Activated effector memory CD4-positive, alpha-beta T cell treated with Interleukin-2 at 50 U/mL for 16 hours (primary cell): ENCODE measurements at places on chromosomes 6 and 20.

DNA sequence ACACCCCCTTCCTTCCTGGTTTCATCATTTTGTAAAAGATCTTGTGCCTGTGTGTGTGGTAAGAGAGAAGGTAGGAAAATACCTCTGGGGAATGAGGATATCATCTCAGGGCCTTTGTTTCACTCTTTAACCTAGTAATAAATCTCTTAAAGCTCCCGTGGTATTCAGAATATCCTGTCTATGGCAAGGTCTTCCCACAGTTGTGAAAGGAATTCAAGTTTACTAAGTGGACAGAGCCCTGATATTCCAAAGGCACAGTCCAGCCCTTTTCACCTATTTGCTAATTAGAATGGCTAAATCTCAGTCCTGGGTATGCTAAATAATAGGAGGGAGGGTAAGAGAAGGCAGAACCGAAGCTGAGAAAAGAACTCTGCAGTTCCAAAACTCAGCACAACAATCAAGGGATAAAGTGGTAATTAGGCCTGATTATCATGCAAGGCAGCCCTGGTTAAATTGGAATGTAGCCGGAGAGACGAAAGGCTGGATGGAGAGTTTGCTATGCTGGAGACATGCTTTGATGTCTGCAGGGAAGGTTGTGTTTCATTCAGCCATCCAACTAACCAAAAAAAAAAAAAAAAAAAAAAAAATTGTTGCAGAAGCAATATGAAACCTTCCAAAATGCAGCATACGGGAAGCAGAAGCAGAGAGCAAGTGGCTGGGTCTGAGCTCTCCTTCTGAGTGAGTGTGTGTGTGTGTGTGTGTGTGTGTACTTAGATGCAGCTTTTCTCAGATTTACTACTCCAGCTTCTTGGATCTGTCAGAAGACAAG is 28.5 kb upstream of the PIM1 start:
- DNase-seq: no peak

DNA sequence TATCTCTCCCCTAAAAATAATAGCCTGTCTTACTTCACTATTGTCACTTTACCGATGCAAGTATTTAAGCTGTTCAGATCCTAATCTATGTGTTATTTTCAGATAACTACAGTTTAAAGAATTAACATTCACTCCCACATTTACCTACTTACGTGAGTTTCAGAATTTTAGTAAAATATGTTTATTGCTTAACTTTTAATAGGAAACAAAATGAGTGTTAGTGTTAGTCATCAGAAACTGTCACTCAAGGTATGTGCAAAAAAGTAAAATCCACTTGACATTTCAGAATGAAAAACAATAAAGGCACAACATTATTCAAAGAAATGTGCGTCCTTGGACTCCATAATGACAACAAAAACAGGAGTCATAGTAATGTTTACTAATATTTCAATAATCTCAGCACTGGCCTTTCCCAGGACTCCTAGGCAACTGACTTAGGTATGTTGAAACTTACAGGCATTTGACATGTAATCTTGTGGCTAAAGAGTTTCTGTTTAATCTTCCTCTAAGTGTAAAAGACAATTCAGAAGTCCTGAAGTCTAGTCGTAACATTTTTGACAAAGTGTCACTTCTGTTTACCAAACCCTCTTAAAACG is 4.5 kb downstream of the ATXN1 start:
- no peak for DNase-seq

DNA sequence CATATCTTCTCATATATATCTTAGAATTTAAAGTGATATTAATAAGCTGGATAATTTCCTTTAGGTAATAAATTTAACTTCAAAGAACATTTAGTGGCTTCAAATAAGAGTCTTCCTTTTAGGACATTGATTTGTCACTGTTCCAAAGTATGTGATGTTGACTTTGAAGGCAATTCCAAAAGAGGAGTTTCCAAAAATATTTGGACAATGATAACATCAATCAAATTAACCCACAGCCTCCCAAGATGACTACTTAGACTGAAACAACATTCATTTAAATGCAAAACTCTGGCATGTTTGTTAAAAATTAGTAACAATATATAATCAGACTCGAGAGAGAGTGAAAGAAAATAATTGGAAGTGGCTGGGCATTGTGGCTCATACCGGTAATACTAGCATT is 211.1 kb downstream of the OGFRL1 start:
- DNase-seq: no peak

DNA sequence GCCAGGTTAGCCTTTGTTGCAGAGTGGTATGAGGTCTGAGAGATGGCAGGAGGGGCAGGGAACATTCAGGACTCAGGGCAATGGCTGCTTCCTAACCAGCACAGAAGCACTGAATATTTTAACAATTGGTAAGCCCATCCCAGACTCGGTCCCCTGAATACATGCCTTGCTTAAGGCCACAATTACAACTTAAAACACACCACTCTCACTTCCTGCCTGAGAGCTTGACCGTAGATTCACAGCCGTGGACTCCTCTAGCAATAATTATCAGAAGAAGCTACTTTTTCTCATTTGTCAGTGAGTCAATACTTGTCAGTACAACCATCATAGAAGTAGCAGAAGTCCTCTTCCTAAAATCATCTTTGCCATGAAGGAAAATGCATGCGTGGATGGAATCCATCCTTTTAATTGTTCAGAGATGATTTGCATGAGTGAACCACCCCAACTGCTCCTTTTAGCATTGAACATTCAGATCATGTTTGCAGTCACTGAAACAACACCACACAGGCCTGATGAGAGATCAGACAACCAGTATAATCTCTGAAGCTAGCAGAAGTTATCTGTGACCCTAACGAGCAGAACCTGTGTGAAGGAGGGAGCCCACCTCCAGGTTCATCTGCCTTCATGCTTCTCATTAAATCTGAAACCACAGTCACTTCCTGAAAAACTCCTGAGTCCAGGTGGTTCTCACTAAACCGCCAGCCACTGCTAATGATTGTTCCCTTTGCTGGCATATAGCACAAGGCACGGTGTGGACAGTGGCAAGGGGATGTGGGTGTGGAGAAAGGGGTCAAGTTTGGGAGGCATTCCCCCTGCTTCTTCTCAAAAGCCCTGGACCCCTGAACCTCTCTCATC is 333.9 kb upstream of the CNR1 start:
- no peak for DNase-seq

GRCh38 chr6:90209527-90209926 is 87.1 kb downstream of the BACH2 start:
- DNase-seq: no peak

- no peak for DNase-seq
Observed at GRCh38 chr6:97677626-97678025, 394.6 kb upstream of the MMS22L start.

DNA sequence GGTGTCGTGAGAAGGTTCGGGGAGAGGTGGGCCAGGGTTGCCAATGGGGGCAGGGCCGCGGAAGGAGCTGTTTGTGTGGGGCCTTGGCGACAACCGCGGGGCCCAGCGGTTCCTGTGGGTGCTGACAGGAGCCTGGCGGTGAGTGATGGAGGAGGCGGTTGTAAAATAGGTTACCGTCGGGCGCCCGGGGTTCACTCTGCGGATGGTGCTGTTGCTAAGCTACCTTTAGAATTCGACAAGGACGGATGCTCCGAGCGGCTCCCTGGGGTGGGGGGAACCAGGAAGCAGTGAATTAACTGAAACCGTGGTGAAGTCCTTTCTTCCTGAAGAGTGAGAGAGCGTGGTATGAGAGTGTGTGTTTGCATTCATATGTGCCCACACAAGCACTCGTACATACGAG is 61.7 kb downstream of the CDH22 start:
- DNase-seq: no peak

DNA sequence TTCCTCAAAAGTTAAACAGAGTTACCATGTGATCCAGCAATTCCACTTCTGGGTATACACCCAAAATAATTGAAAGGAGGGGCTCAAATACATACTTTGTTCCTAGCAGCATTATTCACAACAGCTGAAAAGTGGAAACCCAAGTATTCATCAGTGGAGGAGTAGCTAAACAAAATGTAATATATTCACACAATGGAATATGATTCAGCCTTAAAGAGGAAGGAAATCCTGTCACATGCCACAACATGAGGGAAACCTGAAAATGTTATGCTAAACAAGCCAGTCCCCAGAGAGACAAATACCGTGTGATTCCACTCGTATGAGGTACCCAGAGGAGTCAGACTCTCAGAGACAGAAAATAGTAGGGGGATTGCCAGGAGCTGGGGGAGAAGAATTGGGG is 44.5 kb downstream of the PXDC1 start:
- DNase-seq: no peak

- DNase-seq: no peak
Observed at GRCh38 chr20:14889496-14890255, 552.3 kb upstream of the FLRT3 start.

GRCh38 chr20:36562724-36563123 is 10.7 kb upstream of the TGIF2 start:
- DNase-seq: no peak

- DNase-seq: no peak
Observed at GRCh38 chr6:68134796-68135195, 500.3 kb upstream of the ADGRB3 start.

GRCh38 chr6:37173493-37174195 is 3.7 kb downstream of the PIM1 start:
- peak; percentile 21 for DNase-seq

DNA sequence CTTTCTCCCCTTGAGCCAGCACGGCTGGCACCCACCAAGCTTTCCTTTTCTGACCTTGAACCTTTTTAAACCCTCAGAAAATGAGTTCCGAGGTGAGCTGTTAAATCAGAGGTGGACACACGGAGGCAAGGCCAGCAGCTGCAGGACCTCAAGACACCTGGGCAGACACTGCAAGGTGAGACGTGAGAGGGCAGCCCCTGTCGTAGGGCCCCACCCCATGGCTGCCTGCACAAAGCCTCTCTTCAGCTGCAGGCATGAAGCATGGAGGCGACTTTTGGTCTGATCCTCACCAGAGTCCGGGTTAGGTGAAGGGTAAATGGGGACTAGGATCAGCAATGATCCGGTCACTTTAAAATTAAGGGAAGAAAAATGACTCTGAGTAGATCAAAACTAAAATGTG is 25.7 kb downstream of the MYT1 start:
- DNase-seq: no peak

DNA sequence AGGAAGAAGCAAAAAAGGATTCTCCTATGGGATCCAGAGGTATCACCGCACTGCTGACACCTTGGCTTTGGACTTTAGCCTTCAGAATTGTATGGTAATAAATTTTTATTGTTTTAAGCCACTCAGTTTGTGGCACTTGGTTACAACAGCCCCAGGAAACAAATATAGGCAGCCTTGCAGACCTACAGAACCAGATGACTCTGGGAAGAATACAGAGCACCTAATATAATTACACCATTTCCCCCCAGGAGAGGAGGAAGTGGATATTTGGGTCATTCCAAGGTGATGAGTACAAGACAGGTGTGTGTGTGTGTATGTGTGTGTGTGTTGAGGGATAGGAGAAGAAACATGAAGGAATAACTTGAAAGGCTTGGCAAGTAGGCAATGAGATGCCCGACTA is 84.2 kb upstream of the ENPP5 start:
- DNase-seq: no peak

DNA sequence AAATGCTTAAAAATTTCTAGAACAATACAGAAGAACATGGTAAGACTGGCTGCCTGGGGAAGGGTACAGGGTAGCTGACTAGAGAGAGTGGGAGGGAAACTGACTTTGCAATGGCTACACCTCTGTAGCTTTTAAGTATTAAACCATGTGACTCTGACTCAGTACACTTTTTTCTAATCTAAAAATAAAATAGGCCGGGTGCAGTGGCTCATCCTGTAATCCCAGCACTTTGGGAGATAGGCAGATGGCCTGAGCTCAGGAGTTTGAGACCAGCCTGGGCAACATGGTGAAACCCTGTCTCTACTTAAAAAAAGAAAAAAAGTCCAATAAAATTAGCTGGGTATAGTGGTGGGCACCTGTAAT is 18.5 kb downstream of the ATP9A start:
- no peak for DNase-seq

- DNase-seq: no peak
Observed at GRCh38 chr20:20737158-20737557, 24.7 kb upstream of the RALGAPA2 start.

DNA sequence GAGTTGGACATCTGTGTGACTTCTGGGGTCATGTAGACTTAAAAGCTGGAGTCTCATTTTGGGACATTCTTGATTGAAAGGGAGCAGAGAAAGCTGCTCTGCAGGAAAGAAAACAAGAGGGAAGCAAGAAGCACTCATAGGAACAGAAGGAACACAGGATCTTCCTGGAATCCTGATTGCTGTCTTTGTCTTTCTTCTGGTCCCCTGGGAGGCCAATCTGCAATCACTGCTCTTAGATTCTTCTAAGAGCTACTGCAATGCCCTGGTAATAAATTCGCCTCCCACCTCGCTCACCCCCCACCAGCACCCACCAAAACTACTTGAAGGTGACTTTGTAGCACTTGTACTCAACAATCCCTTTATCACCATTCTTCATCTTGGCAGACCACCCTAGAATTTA is 51.8 kb downstream of the SLC35B3 start:
- DNase-seq: no peak

GRCh38 chr20:62350098-62350628 is 16.9 kb downstream of the LAMA5 start:
- DNase-seq: no peak

DNA sequence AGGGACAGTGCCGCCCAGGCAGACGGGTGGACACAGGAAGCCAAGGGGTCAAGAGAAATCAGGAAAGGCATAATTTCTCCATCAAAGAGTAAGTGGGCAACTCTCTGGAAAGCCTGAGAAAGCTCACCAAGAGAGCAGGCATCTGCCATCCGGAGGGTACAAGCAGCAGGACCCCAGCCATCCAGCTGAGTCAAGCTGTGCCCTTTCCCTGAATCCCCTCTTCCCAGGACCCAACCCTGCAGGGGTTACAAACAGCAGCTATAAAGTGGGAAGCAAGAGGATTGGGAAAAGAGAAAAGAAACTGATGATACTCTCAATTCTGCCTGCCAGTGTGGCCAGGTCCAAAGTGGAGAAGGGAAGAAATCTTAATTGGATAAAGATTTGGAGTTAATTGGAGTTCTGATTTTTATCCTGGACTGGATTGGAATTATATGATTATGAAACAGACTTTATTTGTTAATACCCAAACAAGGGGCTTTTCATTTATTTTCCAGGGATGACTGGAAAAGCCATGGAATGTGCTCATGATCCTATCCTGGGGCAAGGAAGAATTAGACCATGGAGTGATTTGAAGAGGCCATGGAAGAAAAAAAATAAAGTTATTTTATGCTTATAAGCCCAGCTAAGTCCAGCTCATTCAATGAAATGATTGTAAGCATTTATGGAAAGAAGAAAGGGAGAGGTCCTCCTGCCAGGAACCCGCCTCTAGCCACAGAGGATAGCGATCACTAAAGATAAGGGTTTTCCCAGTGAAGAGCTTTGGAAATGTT is 34.9 kb downstream of the NHLRC1 start:
- DNase-seq: no peak

DNA sequence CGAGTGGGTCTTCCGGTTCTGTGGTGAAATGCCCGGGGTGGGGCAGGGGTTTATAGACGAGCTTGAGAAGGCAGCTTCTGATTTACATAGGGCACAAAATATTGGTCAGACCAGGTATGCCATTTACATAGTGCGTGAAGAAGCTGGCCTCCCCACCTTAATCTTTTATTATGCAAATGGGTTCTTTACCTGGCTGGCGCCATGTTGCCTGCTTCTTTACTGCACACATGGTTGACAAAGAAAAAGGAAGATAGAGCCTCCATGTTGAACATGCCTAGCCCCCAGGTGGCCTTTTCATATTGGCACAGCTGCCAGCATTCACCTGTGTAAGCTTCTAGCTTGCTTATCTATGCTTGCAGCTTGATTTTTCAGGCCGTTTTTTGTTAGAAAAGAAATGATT is 276.2 kb downstream of the PHACTR1 start:
- no peak for DNase-seq
